ENCODE measurements at places on chromosomes 11 and 22.

GRCh38 chr11:35523331-35523768 lies 2.1 kb downstream of the PAMR1 start:
- no peak for DNase-seq

GRCh38 chr22:24706054-24706453 lies 68.5 kb downstream of the PIWIL3 start:
- DNase-seq: no peak

DNA sequence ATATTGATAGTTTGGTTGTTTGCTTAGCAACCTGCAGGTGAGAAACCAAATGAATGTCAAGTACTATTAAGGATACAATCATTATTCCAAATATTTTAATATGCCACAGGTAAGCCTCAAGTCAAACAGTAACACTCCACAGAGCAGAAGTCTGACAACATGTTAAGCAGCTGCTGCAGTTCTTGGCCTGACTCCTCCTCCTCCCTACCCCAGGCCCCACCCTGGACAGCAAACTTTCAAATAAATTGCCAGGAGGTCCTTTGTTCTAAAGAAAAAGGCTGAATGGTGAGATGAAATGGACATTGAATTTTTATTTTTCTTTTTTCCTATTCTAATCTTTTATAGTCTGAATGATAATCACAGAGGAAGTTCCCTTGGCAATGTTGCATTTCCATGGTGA lies 260.0 kb upstream of the POU2AF2 start:
- DNase-seq: no peak

DNA sequence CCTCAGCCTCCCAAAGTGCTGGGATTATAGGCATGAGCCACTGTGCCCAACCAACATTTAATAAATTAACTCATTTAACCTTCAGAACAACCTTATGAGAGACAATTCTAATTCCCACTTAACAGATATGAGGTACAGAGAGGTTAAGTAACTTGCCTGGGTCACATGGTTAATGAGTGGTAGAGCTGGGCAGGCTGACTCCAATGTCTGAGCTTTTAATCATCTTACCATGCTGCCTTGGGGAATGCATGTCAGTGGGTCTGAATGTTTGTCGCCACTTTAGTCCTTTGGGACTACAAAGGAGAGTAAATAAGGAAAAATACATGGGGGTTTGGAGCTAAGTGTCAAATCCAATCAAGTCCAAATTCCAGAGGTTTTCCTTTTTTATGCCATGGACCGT lies 11.2 kb upstream of the PIK3C2A start:
- DNase-seq: no peak

- DNase-seq: no peak
Measured at GRCh38 chr11:70512716-70513115, 114.4 kb downstream of the CTTN start.

DNA sequence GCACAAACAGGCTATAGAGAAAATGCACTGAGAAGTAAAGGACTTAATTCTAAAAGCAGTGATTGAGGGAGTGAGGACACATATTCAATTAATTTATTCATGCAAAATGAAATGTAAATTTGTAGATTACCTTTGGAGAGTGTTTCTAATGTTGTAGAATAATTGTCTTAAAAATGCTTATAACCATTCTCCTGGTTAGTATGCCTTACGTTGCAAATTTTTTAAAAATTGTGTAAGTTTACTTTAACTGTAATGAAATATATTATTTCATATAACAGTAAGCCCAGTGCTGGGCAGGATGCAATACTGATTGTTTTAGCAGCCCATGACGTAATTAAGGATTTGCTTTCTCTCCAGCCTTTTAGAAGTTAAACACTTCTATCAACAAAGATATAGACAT lies 26.6 kb downstream of the OR52E1 start:
- no peak for DNase-seq

- DNase-seq: no peak
Measured at GRCh38 chr11:9047964-9048523, 43.4 kb downstream of the SCUBE2 start.

All from skeletal muscle cell (primary cell).